ENCODE measurements at places on chromosomes 2 and 18.

- DNase-seq: no peak
These were observed 163.4 kb downstream of the LDLRAD4 start for GRCh38 chr18:13381944-13382365.

DNA sequence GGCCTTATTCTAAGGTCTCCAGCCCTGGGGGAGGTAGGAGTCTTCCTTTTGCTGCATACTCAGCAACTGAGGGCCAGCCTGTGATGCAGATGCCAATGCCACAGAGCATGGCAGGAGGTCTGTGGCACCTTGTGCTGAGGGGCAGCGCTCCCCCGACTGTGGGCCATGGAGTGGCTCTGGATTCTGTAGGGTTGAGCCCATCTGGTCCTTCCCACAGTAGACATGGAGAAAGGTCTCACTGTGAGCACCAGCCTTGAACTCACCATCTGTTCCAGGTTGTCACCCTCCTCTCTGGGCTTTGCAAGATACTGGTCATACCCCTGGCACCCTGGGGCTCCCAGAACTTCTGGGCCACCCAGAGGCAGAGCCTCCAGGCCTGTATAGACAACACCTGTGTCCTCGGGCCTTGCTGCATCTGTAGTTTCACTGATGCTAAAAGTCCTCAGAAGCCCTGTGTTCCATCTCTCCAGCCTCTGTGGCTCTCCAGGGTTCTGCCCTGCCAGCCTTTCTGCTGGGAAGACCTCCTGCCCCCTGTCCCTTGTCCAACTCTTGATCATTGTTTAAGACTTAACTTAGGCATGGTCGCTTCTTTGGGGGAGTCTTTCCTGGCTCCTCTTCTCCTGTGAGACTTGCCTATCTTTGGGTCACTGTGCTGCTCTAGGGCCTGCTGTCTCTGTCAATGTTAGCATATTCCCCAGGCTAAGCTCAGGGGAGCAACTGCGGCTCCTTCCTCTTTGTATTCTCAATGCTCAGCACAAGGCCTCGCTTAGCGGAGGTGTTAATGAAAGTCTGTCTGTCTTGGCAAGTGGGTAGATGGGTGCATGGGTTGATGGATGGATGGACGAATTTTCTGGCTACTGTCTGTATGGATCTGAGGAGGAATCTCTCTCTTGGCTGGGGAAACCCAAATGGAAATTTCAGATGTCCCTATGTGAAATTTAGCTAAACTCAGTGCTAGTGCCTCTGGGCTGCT, 160.9 kb downstream of the DYSF start:
- no peak for DNase-seq

GRCh38 chr2:110662560-110662959, 15.3 kb downstream of the BUB1 start:
- no peak for DNase-seq

DNA sequence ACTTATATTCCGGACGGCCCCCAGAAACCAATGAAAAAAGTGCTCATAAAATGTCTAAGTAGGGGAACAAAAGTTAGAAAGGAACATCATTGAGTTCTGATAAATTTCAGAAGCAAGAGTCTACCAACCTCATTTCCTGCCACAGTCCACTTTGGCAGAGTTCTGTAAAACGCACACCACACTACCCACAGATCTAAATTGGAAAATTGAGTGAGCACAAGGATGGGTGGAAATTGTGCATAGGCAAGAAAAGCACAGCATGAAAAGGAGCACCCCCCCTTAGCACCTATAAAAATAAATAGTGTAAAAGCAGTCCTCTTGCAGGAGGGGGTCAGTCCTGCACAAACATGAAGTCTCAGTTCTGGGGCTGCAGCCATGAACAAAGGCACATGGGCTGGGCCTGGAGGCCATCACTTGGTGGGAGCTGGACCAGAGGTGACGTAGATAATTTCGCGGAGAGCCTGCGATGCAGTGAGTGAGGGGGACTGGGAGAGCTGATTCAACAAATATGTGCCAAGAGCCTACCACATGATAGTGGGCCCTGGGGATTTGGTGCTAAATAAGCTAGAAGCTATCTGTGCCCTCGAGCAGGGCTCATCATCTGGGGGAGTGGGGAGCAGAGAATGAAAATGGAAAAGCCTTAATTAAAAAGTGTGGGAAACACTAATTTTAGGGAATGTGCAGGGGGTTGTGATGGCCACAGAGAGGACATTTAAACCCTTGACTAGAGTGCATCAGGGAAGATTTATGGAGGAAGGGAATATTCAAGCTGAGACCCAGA, 48.9 kb upstream of the SPP2 start:
- DNase-seq: no peak

GRCh38 chr2:63734510-63734909, 107.2 kb upstream of the UGP2 start:
- DNase-seq: no peak

GRCh38 chr18:8962855-8963635, 139.5 kb upstream of the NDUFV2 start:
- DNase-seq: no peak

DNA sequence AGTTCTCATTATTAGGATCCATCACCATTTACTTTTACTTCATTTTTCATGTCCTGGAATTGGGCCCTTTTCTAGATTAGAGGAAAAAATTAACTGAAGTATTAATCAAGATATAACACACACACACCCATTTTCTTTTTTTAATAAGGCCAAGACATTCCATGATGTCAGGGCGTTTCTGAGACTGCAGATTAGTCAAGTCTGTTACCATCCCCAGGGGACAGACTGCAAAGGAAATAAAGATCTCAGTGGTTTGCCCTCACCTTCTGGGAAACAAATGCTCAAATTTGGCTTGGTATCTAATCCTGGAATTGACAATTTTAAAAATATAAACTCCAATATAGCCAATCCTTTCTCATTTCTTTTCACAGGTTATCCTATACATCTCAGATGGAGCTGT, 27.4 kb downstream of the RMP24 start:
- DNase-seq: no peak

DNA sequence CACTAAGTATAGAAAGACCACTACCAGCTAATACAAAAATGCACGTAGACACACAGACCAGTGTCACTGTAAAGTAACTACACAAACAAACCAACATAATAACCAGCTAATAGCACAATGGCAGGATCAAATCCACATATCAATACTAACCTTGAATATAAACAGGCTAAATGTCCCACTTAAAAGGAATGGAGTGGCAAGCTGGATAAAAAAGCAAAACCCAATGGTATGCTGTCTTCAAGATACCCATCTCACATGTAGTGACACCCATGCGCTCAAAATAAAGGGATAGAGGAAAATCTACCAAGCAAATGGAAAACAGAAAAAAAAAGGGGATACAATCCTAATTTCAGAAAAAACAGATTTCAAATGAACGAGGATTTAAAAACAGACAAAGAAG, 41.8 kb downstream of the CPS1 start:
- no peak for DNase-seq

Measured in OCI-LY7 (cell line).